ENCODE measurements at places on chromosomes 13 and 19. TPM values are rescaled to one million over a fixed set of nuclear protein-coding genes. Genes with fewer than 3 reads are reported as not detected.

DNA sequence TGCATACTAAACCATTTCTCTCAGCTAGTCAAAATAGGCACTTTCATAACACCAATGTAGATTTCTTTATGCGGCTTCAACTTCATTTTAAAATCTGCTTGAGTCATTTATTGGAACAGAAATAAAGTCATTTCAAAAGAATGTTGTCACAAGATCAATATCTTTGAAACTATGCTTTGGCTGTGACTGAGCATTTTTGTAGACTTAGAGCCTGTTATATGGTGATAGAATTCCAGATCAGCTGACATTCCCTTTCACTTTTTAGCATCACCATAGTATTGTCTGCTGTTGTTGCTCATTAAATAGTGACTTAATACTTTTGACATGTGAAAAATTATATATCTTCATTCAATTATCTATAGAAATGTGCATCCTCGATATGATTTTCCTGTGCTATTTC is 279.2 kb upstream of the PRR20A start:
- H3K4me1 ChIP-seq = peaks cover 22% of the 10 kb centered on the region
- H3K4me3 ChIP-seq = no peak overlapping the region
- no peak overlapping the region for H3K27ac ChIP-seq
- no peak for DNase-seq
- no peaks in the 10 kb centered on the region for H3K36me3 ChIP-seq

DNA sequence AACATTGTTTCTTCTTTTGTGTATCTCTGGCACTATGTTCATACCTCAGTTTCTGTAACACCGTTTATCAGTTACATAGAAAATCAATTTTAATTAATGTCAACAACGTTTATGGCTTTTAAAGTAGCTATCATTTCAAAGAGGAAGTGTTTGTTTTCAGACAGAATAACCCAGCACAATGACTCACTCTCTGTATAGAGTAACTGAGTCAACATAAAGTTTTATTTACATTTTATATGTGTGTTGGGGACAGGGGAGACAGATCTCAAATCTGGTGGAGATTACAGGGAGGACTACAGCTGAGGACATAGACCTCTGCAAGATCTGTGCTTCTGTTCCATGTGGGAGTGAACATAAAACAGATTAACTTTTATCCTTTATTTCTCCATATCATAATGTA is 2590.1 kb downstream of the PCDH9 start:
- no peaks in the 10 kb centered on the region for H3K36me3 ChIP-seq
- no peak overlapping the region for H3K27ac ChIP-seq
- H3K27me3 ChIP-seq = no peaks in the 10 kb centered on the region
- H3K4me3 ChIP-seq = no peak overlapping the region

GRCh38 chr19:55212447-55212846 is 3.1 kb upstream of the PTPRH start:
- H3K27me3 ChIP-seq = peaks cover 66% of the 10 kb centered on the region
- no peak overlapping the region for H3K27ac ChIP-seq
- H3K4me1 ChIP-seq = peaks cover 33% of the 10 kb centered on the region
- DNase-seq = no peak

GRCh38 chr19:54026656-54027055 is 35.2 kb downstream of the CACNG6 start:
- no peak for DNase-seq
- peaks cover 8% of the 10 kb centered on the region for H3K4me1 ChIP-seq
- no peaks in the 10 kb centered on the region for H3K27me3 ChIP-seq
- H3K36me3 ChIP-seq = no peaks in the 10 kb centered on the region

GRCh38 chr19:35460608-35461007 is 12.6 kb downstream of the FFAR2 start:
- no peak overlapping the region for H3K4me3 ChIP-seq
- no peaks in the 10 kb centered on the region for H3K27me3 ChIP-seq
- H3K36me3 ChIP-seq = no peaks in the 10 kb centered on the region

DNA sequence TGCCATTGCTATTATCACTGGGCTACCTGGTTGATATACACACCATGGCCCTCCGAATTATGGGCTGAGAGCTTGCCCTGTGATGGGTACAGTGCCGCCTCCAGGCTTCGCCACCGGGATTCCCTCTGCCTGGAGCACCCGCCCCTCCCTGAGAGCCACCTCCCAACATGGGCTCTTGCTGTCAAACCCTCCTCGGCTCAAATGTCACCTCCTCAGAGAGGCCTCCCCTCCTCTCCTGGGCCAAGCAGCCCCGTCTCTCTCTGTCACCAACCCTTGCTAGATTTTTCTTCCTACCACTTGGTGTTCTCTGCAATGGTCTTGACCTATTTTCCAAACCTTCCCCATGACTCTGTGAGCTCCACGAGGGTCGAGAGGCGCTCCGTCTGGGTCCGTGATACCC is 12.2 kb upstream of the TLE2 start:
- no peak overlapping the region for H3K4me3 ChIP-seq
- peaks cover 7% of the 10 kb centered on the region for H3K4me1 ChIP-seq
- DNase-seq = no peak

DNA sequence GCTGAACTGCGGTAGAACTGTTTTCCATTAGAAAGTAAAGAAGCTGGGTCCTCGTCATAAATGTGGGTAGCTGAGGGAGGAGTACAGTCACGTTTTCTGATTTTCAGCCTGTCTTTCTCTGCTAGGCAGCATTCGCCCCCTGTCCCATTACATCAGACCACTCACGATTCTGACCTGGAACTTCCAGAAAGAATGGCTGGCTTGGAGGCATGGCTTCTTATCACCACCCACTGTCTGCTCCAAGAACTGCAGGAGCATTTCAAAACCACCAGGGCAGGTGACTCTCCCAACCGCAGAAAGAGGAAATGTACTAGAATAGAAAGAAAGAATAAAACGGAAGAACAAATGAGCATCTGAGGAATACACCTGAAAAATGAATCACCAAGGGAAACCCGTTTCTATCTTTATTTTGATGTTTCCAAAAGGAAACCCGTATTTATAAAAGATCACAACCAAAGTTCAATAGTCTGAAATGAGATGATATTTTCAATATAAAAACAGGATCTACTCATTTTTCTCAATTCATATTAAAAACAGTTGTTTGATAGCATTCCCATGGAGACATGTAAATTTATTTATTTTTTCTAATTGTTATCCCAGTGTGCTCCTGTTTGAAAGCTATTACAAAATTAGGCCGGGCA is 22.1 kb upstream of the POMP start:
- H3K27me3 ChIP-seq = no peaks in the 10 kb centered on the region
- no peaks in the 10 kb centered on the region for H3K36me3 ChIP-seq
- H3K4me3 ChIP-seq = no peak overlapping the region
- no peak for DNase-seq
- H3K4me1 ChIP-seq = no peaks in the 10 kb centered on the region
- no peak overlapping the region for H3K27ac ChIP-seq

GRCh38 chr19:10346509-10346908 is 7.1 kb upstream of the ICAM3 start:
- no peak for DNase-seq
- H3K36me3 ChIP-seq = peaks cover 22% of the 10 kb centered on the region
- no peak overlapping the region for H3K27ac ChIP-seq
- H3K4me3 ChIP-seq = no peak overlapping the region

DNA sequence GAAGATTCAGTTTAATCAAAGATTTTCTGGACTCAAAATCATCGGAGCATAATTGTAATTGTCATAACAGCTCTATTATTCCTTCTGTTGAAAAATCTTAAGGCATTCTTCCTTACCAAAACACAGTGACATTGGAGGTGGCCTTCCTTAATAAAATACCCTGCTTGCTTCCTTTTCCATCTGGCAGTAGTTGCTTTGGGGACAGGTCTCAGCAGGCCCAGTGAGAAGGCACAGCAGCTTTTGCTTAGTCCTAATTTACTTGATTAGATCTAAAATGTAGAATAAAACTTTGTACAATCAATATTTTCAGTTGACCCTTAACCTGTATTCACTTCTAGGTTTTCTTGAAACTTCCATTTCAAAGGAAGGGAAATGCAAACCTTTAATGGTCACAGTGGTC is 471.6 kb downstream of the PCDH20 start:
- no peaks in the 10 kb centered on the region for H3K36me3 ChIP-seq
- no peaks in the 10 kb centered on the region for H3K4me1 ChIP-seq
- H3K27me3 ChIP-seq = no peaks in the 10 kb centered on the region
- DNase-seq = no peak
- no peak overlapping the region for H3K4me3 ChIP-seq

DNA sequence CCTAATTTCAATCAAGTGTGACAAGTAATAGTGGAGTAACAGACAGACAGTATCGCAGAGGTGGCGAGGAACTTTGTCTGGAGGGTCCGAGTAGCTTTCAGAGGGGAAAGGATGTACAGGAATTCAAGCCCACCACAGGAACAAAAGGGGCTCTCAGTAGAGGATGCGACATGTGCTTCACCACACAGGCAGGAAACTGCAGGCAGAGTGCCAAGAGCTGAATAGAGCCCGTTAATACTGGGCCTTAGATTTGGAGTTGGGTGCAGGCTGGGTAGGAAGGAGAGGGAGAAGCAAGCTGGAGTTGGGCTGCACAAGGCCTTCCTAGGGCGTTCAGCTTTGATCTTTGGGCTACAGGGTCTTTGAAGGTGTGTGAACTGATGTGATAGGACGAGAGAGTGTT is 1.2 kb downstream of the CCDC70 start:
- no peak overlapping the region for H3K27ac ChIP-seq
- no peaks in the 10 kb centered on the region for H3K27me3 ChIP-seq
- no peak overlapping the region for H3K4me3 ChIP-seq
- no peaks in the 10 kb centered on the region for H3K36me3 ChIP-seq
- DNase-seq = no peak

GRCh38 chr13:91661692-91662490 is 263.5 kb downstream of the GPC5 start:
- H3K27ac ChIP-seq = no peak overlapping the region
- no peaks in the 10 kb centered on the region for H3K27me3 ChIP-seq
- DNase-seq = no peak
- H3K36me3 ChIP-seq = no peaks in the 10 kb centered on the region
- H3K4me1 ChIP-seq = no peaks in the 10 kb centered on the region

DNA sequence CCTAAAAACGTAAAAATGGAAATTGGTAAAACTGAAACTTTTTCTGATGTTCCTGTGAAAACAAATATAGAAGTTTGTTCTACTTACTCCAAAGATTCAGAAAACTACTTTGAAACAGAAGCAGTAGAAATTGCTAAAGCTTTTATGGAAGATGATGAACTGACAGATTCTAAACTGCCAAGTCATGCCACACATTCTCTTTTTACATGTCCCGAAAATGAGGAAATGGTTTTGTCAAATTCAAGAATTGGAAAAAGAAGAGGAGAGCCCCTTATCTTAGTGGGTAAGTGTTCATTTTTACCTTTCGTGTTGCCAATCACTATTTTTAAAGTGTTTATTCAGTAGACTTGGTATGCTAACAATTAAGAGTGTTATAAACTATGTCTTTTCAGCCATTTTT is 25.6 kb downstream of the BRCA2 start:
- no peaks in the 10 kb centered on the region for H3K4me1 ChIP-seq
- H3K27me3 ChIP-seq = no peaks in the 10 kb centered on the region
- H3K27ac ChIP-seq = no peak overlapping the region

DNA sequence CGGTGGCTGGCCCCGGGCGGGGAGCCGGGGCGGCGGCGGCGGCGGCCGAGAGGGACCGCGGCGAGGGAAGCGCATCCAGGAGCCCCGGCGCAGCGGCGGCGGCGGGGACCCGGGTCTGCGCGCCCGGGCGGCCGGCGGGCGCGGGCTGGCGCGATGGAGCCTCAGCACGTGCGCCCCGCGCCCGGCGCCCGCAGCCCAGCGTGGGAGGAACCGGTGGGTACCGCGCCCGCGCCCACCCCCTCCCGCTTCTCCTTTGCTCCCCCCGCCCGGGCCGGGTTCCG is 7.8 kb upstream of the DGKH start:
- H3K4me1 ChIP-seq = peaks cover 9% of the 10 kb centered on the region
- H3K4me3 ChIP-seq = peak overlapping the region; percentile 90

- H3K4me3 ChIP-seq = peak overlapping the region; percentile 3
- H3K27ac ChIP-seq = peak overlapping the region; percentile 58
- DNase-seq = no peak
- H3K4me1 ChIP-seq = peaks cover 17% of the 10 kb centered on the region
- H3K36me3 ChIP-seq = no peaks in the 10 kb centered on the region
- peaks cover 31% of the 10 kb centered on the region for H3K27me3 ChIP-seq
Measured at GRCh38 chr19:778910-779653, 18.2 kb upstream of the PTBP1 start.

GRCh38 chr13:75486146-75487062 is 4.4 kb upstream of the TBC1D4 start:
- H3K27ac ChIP-seq = no peak overlapping the region
- no peak for DNase-seq
- no peak overlapping the region for H3K4me3 ChIP-seq
- no peaks in the 10 kb centered on the region for H3K27me3 ChIP-seq
- H3K36me3 ChIP-seq = no peaks in the 10 kb centered on the region

GRCh38 chr13:22082437-22083100 is 411.7 kb downstream of the FGF9 start:
- no peaks in the 10 kb centered on the region for H3K4me1 ChIP-seq
- no peak overlapping the region for H3K27ac ChIP-seq
- no peak overlapping the region for H3K4me3 ChIP-seq
- H3K27me3 ChIP-seq = no peaks in the 10 kb centered on the region
- no peaks in the 10 kb centered on the region for H3K36me3 ChIP-seq

- H3K4me3 ChIP-seq = no peak overlapping the region
- H3K27me3 ChIP-seq = no peaks in the 10 kb centered on the region
- DNase-seq = no peak
- H3K27ac ChIP-seq = no peak overlapping the region
- peaks cover 7% of the 10 kb centered on the region for H3K36me3 ChIP-seq
Measured at GRCh38 chr13:32041429-32041828, 9.9 kb downstream of the FRY start.

- no peaks in the 10 kb centered on the region for H3K27me3 ChIP-seq
- H3K27ac ChIP-seq = no peak overlapping the region
- H3K4me1 ChIP-seq = no peaks in the 10 kb centered on the region
- DNase-seq = no peak
- no peaks in the 10 kb centered on the region for H3K36me3 ChIP-seq
Measured at GRCh38 chr13:25415241-25415640, 43.5 kb downstream of the ATP8A2 start.

GRCh38 chr19:4581666-4582553 is 22.4 kb upstream of the SEMA6B start:
- no peak for DNase-seq
- peaks cover 31% of the 10 kb centered on the region for H3K4me1 ChIP-seq
- H3K27me3 ChIP-seq = peaks cover 48% of the 10 kb centered on the region
- H3K27ac ChIP-seq = no peak overlapping the region
- H3K36me3 ChIP-seq = no peaks in the 10 kb centered on the region

GNA15 gene
- total RNA-seq = 5.4 TPM

OSCAR gene
- total RNA-seq = 1.7 TPM

TMPRSS9 gene
- total RNA-seq = 0.17 TPM

GRIN2D gene
- total RNA-seq = 0.42 TPM

DPF1 gene
- total RNA-seq = 0.83 TPM

POLR2E gene
- 96.8 TPM for total RNA-seq

SIGLEC14 gene
- not detected for total RNA-seq

LHB gene
- not detected for total RNA-seq

TEX26 gene
- total RNA-seq = 0.97 TPM

ZNF567 gene
- 6.7 TPM for total RNA-seq

ATP1A3 gene
- total RNA-seq = 4.0 TPM

MYH14 gene
- total RNA-seq = 2.5 TPM
